ENCODE measurements at places on chromosomes 2 and 18.

DNA sequence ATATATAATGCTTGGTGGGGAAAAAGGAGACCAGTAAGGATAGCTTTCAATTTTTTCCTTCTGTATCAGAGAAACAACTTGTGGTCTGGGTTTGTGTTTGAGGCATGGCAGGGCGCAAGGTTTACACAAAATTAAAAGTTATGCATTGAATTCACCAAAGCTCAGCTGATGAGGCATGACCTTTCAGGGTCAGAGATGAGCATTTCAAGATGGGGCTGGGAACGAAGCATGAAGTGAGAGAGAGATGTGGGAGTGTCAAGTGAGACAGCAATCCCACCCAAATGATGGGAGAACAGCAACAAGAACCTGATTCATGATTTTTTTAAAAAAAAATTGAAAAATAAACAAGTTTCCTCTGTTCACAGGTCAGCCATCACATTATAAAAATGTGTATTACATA lies 4.9 kb downstream of the GPR55 start:
- DNase-seq = no peak

DNA sequence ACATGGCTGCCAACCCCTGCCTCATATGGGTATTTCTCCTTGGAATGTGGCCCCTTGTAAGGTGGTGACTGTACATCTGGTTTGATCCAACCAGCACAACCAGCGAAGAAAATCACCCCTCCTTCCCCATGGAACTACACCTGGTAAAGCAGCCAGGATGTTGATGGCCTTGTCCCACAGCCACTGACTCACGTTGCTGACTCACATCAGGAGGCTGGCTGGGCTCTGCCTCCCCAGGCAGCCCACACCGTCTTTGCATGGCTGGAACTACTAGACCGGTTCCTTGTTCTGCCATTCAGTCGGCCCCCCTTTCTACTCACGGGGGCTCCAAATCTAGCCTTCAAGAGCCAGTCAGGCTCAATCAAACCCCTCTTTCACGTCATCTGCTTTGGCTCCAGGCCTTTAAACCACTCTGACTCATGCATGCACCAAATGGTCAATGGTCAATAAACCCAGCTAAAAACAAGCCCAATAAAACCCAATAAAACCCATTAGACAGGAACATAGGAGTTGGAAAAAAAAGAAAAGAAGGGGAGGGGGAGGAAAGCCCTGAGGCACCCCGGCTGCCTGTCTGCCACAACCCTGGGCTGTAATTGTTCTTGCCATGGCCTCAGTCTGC lies 114.8 kb downstream of the PLB1 start:
- DNase-seq = peak; percentile 56

DNA sequence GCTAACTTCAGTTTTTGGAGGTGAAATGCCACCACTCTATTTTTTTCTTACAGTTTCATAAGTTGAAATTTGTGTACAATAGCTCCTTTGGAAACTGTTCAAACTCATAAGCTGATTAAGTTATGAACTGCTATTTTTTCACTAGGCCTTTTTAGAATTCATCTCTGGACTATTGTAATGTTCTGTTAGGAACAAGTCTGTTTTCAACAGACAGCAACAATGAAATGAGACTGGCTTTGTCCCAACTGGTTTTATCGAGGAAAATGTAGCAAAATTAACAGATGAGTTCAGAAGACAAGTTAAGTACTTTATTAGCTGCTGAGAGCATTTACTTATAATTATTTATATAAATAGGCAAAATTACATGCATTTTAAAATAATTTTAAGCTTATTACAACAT lies 310.6 kb downstream of the ZNF804A start:
- DNase-seq = no peak

GRCh38 chr2:30866974-30867373 lies 59.7 kb upstream of the CAPN13 start:
- no peak for DNase-seq

DNA sequence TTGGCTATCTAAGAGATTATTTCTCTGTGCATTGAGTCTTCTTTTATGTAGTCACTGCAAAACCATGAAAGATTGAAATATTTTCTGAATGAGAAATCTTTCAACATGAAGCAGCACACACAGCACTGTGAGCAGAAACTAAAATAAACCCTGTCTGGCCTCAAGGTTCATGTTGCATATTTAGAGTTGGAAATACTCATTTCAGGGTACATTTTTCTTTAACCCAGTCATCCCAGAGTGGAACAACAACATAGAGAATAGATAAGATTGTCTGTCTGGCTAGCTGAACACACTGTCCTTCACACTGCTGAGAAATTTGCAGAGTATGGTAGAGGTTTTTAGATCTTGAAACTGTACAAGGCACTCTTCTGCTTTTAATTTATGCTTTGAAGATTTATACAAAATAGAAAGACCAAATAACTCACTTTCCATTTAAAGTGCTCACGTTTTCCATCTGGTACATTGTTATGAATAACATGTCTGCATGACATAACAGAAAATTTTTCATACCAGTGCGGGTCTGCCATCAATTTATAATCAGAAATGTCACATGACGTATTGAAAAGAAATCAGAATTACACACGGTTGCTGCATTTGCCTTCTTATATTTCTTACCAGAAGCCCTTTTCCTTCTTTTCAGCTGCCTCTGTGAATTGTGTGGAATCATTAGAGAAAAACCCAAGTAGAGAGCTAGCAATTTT lies 25.0 kb upstream of the FN1 start:
- DNase-seq = no peak

GRCh38 chr2:167550448-167550847 lies 662.2 kb downstream of the XIRP2 start:
- no peak for DNase-seq

- no peak for DNase-seq
Measured at GRCh38 chr2:203451011-203451410, 84.1 kb downstream of the RAPH1 start.

GRCh38 chr2:15141211-15141610 lies 419.9 kb downstream of the NBAS start:
- DNase-seq = no peak

- no peak for DNase-seq
Measured at GRCh38 chr2:15010346-15010745, 377.8 kb downstream of the LRATD1 start.

- no peak for DNase-seq
Measured at GRCh38 chr2:232085826-232086425, 124.4 kb downstream of the DIS3L2 start.

GRCh38 chr2:36441816-36442215 lies 86.2 kb downstream of the CRIM1 start:
- no peak for DNase-seq

DNA sequence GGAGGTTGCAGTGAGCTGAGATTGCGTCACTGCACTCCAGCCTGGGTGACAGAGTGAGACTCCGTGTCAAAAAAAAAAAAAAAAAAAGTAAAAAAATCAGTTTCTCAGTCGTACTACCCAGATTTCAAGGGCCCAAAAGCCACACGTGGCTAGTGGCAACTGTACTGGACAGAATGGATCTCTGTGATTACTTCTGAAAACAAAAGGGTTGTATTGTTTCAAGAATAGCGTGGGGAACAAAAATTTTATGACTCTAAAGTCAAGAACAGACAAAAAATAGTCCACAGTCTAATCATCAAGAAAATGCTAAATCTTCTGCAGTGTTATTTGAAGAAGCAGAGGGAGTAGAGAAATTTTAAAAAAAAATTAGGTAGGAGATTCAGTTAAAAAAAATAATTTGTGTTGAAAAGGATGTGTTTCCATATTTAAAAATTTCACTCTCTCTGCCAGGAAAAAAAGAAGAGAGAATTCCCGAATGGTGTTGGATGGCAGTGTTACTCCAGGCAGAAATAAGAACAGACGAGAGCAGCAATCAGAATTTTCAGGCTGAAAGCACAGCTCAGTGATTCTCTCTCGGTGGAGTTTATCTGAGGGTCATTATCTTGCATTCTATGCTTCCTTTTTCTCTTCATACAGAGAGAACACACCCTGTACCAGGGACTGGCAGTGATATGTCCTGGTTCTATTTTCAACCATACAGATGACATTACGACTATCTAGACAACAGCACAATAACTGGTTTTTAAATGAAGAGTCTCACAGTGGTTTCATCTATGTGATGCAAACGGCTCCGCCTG lies 61.8 kb downstream of the CABYR start:
- no peak for DNase-seq

DNA sequence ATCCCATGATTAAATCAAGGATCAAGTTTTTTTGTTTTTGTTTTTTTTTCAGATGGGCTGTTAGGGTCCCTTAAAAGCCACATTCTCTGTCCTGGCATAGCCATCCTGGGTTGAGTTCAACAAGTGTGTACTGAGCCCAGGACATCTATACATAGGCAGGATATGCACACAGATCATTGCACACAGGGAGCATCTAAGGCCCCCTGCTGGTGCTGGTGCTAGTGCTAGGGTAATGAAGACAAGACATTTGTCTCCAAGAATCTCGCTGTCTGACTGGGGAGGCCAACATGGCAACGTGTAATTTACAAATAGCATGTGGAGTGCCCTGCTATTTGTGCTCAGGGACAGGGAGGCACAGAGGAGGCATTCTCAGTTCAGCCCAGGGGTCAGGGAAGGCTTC lies 124.5 kb downstream of the VAPA start:
- DNase-seq = no peak

GRCh38 chr2:70513738-70514137 lies 39.9 kb downstream of the TGFA start:
- DNase-seq = no peak

DNA sequence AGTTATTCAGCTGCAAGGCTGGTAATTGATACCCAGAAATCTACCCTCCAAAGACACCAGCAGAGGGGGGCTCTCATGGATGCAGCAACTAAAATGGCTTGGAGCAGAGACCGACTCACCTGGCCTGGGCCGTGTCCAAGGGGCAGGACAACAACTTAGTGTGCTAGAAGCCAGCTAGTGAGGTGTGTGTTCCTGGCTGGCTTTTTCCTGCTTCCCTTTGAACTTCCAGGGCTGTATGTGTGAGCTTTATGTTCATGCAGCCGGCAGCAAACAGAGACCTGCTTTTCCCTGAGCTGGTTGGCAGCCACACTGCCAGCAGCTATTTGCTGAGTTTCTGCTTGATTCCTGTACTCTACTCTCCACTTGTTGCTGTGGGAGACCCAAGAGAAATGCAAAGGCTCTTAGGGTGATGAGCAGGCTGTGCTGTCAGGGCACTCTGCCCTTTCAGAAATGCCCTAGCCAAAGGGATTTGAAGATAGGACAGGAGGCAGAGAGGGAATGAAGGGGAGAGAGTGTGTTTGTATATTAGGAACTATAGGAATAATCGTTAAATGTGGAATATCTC lies 23.7 kb upstream of the GRP start:
- no peak for DNase-seq

GRCh38 chr2:203973000-203973399 lies 36.4 kb downstream of the ICOS start:
- no peak for DNase-seq

GRCh38 chr2:199956062-199956380 lies 639 bp downstream of the MAIP1 start:
- DNase-seq = no peak

DNA sequence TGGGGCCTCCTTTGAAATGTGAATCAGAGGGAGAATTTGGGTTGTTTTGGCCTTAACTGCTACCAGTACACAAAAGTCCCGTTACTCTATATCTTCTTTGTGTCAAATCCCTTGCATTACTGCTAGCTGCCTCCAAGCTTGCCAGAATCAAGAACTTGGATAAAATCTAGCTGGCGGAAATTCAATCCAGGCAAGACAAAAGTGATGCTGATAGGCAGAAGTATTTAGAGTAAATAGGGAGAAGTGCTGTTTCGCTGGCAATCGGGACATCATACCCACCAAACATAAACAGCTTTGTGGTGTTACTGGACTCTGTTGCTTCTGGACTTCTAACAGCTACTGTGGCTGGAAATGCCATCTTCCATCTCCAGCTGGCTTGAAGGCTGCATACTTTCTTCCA lies 2.5 kb downstream of the IFIH1 start:
- no peak for DNase-seq

DNA sequence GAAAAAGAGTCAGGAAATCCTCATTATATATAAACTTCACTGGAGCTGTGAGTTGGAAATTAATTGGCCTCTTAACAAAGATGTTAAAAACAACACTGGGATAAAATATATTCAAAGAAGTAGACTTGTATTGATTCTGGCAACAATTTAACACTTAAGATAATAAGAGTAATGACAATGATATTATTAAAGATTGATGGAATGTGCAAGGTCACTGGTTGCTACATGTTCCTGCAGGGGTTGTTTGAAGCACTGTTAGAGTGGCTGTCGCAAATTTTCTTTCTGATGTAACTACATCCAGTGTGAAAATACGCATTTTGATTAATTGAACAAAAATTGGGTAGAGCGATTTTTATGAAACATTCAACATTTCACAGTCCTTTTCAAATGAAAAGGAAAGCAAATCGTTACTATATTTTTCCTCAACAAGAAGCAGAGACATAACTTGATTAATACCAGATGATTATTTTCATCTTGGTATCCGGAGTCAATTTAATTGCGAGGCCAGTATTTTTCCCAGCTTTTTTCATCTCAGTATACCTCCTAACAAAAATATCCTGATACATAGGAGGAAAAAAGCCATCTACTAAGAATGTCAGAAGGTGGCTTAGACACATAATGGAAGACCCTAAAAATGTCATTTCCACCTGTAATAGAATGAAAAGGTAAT lies 6.1 kb downstream of the PTGR3 start:
- no peak for DNase-seq

DNA sequence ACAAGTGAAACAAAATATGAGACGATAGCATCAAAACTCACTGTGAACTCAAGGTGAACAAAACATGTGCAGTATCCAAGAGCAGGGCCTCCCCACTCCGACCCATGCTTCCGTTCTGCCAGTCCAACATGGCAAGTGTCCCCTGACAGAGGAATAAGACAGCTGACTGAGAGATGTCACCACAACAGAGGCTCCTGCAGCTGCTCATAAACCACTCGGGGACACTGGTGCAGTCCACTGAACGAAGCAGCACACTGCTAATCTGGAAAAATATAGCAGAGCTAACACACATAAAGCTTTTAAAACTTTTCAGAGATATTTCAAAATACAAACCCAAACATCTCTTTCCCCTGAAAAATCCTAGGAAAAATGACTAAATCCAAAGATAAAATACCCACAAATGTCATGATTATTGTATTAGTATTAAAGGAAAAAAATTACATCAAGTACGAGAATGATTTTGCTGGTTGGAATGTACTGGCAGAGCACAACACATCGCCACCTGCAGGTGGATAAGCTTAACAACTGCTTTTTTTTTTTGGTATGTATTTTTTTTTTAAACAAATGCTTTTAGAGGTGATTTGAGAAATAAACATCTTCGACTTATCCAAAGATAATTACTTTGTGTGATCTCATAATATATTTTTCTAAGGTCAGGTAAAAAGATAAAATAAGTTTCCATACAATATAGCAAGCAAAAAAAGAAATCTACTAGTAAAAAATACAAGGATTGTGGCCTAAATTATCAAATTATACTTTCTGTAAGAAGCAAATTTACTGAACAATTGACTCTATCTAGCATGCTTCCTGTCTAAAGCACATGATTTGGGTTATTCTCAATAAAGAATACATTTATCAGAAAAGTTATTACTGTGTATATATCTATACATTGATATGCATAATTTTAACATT lies 18.6 kb downstream of the THADA start:
- DNase-seq = peak; percentile 35

GRCh38 chr2:131543385-131543891 lies 15.8 kb downstream of the CCDC74A start:
- DNase-seq = no peak
